ENCODE measurements at places on chromosomes 7 and 10.

- no peak for DNase-seq
Measured at GRCh38 chr10:75226095-75226494, 9.7 kb downstream of the COMTD1 start.

DNA sequence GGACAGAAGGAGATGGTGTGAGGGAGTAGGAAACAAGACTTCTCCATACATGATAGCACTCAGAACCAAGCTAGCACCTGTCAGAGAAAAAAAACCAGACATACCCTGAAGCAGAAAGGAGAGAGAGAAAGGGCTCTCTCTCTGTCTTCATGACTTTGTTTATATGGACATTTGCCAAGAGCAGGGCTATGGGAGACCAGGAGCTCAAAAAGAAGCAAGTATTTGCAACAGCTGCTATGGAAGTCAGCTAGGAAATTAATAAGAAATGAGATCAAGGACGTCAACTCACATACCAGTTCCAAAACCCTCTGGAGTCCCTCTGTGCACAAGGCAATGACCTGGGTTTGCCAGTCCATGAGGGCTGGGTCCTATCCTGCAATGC, 111.6 kb downstream of the SGMS1 start:
- no peak for DNase-seq

DNA sequence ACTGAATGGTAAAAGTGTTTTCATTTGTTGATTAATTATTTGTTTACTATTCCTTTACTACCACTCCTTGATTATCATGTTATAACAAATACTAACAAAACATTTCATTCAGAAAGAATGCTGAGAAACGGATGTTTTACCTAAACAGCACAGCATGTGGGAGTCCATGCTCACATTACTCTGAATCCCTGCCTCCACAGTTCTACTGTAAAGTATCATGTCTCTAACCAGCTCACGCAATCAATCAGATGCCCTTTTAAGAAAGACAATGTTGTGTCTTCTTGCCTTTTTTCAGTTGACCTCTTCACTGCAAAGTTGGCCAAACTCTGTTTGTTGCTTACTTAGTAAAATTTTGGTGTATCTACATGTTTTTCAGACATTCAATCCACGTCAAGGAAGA, 232.5 kb upstream of the MDFIC start:
- DNase-seq, result no peak

DNA sequence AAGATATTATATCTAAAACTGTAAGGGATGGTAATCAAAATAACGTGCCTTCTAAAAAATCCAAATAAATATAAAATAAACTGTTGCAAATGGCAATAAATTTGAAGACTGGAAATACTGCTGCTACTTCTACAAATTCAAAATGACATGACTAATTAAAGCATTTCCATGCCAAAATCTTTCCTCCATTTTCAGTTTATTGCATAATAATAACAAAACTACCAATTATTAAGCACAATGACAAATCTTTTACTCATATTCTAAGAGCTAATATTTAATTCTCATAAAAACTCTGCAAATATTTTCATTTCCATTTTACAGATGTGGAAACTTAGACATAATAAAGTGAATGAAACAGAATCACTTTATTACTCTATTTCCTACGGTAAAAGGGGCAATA, 38.8 kb upstream of the NEBL start:
- DNase-seq, result no peak

DNA sequence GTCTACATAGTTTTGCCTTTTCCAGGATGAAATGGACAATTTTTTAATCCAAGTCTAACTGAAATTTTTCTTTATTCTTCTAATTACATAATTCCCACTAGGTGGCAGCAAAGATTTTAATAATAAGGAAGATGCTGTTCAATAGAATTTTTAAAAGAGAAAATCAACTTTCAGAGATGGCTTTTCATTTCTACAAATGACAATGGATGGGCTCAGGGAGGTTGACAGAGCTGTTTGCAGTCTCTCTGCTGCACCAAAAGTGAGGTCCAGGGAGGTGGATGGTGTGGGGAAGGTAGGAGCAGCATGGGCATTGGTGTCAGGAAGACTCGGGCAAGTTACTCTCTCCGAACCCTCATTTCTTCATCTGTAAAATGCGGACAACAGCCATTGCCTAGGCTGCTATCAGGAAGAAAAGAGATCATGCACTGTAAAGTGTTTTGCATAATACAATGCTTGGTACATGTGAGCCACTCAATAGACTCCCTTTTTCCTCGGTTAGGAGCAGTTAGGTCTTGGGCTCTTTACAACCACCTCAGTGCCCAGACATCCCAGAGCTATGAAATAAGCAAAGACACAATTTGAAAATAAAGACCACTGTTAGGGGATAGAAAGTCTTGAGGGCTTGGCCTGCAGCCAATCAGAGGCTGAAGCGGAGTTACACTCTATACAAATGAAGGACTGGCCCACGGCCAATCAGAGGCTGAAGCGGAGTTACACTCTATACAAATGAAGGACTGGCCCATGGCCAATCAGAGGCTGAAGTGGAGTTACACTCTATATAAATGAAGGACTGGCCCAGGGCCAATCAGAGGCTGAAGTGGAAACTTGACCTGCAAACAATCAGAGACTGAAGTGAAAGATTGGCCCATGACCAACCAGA, 107.1 kb downstream of the ABLIM1 start:
- peak; percentile 43 for DNase-seq

DNA sequence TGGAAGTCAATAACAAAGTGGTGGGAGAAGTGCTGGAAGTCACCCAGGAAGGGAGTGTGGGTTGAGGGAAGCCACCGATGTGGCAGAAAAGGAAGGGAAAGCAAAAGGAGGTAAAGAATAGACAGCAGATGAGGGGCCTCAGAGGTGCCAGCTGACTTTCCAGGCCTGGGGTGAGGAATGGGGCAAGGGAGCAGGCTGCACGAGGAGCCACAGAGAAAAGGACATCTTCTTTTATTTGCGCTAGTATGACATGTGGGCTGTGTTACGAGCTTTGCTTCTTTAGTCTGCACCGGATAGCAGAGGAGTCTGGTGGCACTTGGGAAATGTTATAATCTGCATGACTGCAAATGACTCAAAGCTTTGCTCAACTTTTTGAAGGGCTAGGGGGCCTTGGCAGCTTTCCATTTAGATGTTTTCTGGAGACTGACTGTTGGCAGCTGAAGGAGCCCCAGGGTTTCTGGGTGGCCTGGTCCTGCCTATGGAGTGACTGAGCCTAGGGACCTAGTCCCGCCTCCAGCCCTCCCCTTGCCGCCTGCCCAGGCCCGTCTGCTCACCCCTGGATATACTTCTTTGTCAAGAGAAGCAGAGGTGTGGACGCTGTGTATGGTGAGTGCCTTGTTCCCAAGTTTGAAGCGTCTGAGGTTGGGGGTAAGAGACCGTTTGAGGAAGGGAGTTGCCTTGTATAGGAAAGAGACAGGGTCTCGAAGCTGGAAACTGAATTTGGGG, 5.1 kb downstream of the PRXL2A start:
- no peak for DNase-seq

GRCh38 chr7:142516038-142516501, 233.2 kb upstream of the PRSS1 start:
- DNase-seq, result peak; percentile 57

- DNase-seq, result no peak
Measured at GRCh38 chr7:104604706-104605105, 276.3 kb downstream of the LHFPL3 start.

- DNase-seq, result no peak
Measured at GRCh38 chr10:31147210-31147608, 115.5 kb upstream of the ZNF438 start.

GRCh38 chr10:91162495-91163268, 57.8 kb upstream of the PCGF5 start:
- peak; percentile 84 for DNase-seq

DNA sequence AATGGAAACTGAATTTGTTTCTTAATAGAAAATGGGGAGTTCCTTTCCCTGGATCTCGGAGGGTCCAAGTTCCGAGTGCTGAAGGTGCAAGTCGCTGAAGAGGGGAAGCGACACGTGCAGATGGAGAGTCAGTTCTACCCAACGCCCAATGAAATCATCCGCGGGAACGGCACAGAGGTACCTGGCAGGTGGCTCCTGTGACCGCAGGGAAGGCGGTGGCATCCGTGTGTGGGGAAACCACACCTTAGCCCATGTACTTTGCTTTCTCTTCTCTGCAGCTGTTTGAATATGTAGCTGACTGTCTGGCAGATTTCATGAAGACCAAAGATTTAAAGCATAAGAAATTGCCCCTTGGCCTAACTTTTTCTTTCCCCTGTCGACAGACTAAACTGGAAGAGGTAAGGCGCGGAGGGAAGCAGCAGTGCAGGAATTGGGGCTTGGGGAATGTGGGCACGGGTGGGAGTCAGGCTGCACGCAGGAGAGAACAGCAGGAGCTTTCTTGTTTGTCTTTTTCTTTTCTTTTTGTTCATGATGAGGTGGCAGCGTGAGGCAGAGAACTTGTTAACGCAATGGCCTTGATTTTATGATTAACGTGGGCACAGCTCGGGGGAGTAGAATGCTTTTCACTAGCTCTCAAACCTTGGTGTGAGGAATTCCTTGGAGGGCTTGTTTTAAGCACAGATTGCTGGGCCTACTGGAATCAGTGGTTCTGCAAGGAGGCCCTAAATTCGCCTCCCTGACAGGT, 12.8 kb downstream of the HKDC1 start:
- peak; percentile 62 for DNase-seq

DNA sequence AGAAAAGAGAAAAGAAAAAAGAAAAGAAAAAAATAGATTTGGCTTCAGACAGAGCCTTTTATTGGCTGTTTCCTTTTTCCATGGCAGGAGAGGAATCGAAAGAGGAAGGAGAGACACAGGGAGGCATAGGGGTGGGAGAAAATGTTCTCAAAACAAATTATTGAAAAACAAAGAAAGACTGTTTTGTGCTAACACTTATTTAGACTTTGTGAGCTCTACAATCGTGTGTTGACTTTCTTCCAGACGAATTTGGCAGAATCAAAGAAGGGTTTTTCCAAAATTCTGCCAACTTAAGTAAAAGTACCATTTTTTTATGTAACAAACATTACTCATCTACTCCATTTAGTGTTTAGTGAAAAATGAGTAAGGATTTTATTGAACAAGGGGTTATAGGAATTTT, 982.2 kb downstream of the REEP3 start:
- no peak for DNase-seq

- no peak for DNase-seq
Measured at GRCh38 chr10:101367569-101368453, 13.8 kb downstream of the BTRC start.

GRCh38 chr10:106619346-106619745, 545.2 kb downstream of the SORCS1 start:
- no peak for DNase-seq

- no peak for DNase-seq
Measured at GRCh38 chr10:112955582-112956421, 5.8 kb downstream of the TCF7L2 start.

- DNase-seq, result no peak
Measured at GRCh38 chr10:31399171-31399570, 80.2 kb downstream of the ZEB1 start.

GRCh38 chr7:39541511-39541910, 24.7 kb upstream of the YAE1 start:
- DNase-seq, result no peak

GRCh38 chr10:62045765-62046521, 144.4 kb downstream of the ARID5B start:
- DNase-seq, result peak; percentile 33

DNA sequence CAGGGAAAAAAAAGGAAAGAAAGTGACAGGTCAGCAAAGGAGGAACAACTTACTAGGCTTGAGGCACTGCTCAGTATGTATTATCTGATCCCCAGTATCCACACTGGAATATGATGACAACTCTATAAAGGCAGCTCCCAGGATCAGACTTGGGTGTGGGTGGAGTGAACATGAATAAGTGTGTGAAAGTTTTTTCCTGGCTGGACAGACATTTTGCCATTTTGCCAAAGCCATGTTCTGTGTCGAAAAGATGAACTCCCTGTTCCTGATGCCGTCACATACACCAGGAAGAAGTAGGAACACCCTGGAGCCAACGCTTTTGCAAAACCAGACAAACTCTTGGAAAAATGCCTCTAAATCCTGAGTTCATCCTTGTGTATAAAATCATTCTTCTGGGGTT, 143.2 kb upstream of the MEOX2 start:
- no peak for DNase-seq

DNA sequence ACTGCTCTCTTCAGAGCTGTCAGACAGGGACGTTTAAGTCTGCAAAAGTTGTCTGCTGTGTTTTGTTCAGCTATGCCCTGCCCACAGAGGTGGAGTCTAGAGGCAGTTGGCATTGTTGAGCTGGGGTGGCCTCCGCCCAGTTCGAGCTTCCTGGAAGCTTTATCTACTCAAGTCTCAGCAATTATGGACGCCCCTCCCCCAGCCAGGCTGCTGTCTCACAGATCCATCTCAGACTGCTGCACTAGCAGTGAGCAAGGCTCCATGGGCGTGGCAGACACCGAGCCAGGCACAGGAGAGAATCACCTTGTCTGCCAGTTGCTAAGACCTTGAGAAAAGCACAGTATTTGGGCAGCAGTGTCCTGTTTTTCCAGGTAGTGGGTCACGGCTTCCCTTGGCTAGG, 98.1 kb downstream of the SDHAF3 start:
- no peak for DNase-seq

DNA sequence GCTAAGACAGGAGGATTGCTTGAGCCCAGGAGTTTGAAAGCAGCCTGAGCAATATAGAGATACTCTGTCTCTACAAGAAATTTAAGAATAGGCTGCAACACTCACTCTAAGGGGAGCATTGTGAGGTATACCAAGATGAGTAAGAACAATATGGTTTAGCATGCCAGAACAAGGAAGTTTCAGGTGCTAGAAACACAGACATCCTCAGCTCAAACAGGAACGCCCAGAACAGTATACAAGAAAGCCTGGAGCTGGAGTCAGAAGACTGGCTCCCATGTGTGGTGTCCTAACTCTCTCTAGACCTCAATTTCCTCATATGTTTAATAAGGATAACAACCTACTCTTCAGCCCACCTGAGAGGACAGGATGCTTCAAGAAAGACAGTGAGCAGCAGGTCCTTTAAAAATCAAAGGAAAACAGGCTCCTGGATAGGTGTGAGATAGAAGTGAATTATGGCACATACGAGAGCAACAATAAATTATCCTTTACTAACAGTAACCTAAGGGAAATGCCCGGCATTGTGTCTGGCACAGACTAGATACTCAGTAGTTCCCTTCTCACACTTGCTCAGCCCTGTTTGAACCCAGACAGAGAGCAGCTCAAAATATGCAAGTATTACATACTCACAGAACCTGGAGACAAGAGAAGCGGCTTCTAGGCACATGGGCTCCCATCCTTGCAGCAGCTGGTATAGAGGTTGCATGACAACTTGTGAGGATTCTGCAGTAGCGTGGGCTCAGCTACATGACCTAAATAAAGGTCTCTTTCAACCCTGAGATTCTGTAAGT, 45.4 kb downstream of the KAT6B start:
- DNase-seq, result peak; percentile 6

DNA sequence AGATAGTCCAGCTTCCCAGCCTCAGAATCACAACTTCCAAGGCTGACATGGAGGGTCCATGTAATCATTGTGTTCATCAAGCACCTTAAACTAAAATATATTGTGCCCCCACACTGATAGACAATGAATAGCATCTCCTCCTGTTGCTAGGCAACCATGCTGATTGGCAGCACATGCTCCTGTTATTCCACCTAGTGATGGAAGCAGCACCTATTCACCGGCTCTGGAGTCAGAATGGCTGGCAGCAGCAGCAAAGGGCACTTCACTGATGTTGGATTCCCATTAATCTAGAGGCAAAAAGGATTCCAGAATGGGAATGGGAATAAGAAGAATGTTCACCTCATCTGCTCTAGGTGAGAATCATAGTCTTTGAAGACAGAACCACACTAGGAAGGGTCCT, 55.0 kb downstream of the RELN start:
- DNase-seq, result no peak

All from CD4-positive, alpha-beta T cell treated with Interleukin-17A for 1 hour (primary cell).